Activated CD8-positive, alpha-beta memory T cell treated with anti-CD3 and anti-CD28 coated beads, Interleukin-2, amount 50 U/mL, for 48 hours (primary cell): ENCODE measurements at places on chromosomes 2 and 18.

DNA sequence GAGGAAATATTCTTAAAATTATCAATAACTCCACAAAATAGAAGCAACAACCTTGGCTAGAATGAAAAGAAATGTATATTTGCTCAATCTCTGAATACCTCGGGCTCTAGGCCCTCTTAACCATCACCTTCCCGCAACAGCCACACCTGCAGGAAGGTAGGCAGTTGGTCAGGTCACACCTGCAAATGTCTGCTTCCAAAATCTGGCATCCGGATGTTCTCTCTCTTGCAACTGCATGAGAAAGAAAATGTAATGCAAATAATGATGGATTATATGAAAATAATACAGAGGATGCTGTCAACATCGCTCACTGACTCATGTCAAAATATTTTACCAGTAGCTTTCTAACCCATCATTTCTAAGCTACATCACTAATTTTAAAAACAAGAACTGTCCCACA, 148.3 kb downstream of the SATB2 start:
- DNase-seq = no peak

DNA sequence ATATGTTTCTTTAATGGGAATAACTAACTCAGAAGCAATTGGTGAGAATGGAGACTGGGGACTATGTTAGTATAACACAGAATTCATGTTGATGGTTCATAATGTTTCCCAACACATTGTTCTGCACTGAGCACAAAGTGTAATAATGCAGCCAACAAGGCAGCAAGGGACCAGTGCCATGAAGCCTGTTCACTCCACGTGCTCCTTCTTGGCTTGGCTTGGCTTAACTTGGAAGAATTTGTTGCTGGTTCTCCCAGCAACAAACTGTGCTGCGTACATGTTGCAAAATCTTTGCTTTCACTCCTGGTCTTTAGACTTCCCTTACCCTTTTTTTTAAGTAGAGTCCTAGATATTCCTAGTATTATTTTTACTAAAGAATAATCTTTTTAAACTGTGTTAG, 129.7 kb downstream of the MAP3K20 start:
- DNase-seq = no peak

DNA sequence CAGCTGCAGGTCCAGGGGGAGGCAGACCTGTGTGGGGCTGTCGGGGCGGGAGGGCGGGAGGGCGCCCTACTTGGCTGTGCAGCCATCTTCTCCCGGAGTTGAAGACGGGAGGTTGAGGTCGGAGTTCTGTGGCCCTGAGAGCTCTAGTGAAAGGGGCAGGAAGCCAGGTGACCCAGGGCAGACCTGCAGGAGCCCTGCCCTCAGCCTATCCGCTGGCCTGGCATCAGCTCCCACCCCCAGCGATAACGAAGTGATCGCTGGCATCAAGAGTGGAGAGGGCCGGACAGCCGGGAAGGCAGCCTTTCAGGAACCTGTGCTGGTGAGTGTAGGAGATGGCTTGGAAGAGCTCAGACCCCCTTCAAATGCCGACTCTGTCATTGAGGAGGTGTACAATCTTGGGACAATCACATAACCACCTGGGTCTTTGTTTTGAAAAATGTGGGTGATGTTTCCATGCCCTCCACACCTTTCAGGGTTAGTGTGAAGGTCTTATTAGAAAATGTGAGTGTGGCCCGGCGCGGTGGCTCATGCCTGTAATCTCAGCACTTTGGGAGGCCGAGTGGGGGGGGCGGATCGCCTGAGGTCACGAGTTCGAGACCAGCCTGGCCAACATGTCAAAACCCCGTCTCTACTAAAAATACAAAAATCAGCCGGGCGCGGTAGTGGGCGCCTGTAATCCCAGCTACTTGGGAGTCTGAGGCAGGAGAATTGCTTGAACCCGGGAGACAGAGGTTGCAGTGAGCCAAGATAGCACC, 1.3 kb downstream of the ARHGEF4 start:
- no peak for DNase-seq

- no peak for DNase-seq
Observed at GRCh38 chr2:134639265-134639664, 79.5 kb downstream of the TMEM163 start.

DNA sequence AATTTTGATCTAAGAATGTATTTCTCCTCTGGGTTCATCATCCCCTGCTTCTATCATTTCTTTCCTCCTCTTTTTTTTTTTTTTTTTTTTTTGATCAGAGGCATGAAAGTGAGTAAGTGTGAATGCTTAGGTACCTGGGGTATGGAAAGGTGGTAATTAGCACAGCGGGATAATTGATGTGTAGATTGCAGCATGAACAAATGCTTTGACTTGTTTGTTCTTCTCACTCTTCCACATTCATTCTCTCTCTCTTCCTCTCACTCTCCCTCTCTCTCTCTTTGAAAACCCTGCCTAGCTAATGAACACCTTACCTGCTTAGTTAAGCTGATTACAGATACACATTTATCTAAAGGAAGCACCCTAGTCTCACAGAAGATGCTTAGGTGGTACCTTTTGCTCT, 74.7 kb downstream of the ZEB2 start:
- DNase-seq = no peak

- no peak for DNase-seq
Observed at GRCh38 chr18:59665057-59666006, 31.9 kb downstream of the CCBE1 start.

GRCh38 chr2:94986392-94986963, 39.0 kb upstream of the MAL start:
- DNase-seq = peak; percentile 58

DNA sequence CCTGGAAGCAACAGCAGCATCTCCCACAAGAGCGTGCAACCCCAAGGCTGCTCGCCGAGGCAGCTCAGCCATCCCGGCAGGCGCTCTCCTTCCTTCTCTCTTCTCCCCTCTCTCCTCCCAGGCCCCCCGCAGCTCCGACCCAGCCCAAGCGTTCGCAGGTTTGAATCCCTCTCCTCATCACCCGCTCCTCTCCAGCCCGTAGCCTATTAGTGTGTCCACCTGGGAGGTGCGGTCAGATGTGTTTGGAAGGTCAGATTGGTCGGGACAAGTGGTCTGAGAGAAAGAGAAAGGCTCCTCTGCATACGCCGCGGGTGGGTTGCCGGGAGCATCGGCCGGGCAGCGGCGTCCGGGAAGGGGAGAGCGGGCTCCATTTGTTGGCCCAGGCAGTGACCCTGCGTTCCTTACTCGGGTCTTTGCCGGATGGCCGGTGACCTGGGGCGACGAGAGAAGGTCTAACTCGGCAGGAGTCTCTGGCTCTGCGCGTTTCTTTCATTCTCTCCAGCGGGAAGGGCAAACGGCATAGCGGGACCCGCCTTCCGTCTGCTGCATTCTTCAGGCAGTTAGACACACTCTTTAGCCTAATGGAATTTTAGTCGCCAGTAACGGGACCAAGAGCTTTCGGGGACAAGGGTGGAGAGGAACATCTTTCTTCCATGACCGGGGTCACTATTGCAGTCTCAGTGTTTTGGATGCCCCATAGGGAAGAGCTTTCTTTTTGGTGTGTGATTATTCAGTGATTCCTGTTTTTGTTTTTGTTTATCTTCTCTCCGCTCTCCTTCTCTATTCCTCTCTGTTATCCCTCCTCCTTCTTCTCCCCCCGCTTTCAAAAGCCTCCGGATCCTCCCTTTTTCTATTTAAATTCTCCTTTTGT, 1.1 kb upstream of the TMEFF2 start:
- DNase-seq = peak; percentile 51

GRCh38 chr2:163345795-163346573, 389.8 kb downstream of the FIGN start:
- no peak for DNase-seq

DNA sequence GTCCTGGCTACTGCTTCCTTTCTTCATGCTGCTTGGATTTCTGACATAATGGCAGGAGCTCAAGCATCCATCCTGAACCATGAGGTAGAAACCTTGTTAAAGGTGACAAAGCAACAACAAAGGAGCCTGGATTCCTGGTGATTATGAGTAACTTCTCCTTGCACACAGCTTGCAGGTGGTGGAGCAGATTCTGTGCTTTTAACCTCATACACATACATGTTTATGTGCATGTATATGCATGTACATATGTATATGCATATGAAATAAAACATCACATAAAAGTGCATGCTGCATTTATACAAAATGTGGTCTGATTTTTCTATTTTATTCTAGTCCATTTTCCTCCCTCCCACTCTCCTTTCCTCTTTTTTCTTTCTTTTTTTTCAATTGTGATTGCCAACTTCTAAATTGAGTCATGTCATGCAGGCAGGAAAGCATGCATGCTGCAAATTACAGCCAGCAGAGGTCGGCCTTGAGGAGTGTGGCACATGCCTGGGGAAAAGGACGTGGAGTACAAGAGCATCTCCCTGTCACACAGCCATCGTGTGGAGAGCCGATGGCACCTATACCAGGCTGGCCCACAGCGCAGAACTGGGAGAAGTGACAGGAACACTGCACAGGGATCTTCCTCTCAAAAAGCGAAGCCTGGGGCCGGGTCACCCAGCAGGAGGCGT, 17.9 kb downstream of the LCT start:
- DNase-seq = peak; percentile 74

GRCh38 chr2:156704132-156704531, 268.0 kb downstream of the GPD2 start:
- no peak for DNase-seq

- no peak for DNase-seq
Observed at GRCh38 chr2:101119431-101119830, 31.8 kb downstream of the TBC1D8 start.

- DNase-seq = no peak
Observed at GRCh38 chr18:24364177-24364576, 33.4 kb downstream of the OSBPL1A start.

- DNase-seq = no peak
Observed at GRCh38 chr2:111670776-111671175, 213.2 kb downstream of the ANAPC1 start.

DNA sequence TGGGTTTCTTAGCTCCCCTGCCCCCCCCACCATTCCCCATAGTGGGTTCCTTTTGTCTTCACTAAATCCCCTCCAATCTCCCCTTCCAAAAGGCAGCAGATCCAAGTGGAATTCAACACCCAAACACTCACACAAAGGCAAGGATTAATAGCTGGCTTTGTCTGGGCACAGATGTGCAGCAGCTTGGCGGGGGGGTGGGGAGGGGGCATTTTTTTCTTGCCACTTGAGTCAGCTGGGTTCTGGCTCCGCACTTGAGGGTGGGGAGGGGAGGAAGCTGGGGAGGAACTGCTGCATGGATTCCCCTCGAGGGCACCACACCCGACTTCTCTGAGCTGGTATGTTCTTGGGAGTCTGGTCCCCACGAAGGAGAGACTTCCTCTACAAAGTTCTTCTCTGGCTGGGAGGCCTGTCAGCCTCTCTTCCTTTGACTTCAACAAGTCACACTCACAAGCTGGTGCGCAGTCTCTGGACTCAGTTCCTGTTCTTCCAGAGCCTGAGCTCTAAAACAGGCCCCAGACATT, 36.0 kb downstream of the SERTAD2 start:
- DNase-seq = no peak

DNA sequence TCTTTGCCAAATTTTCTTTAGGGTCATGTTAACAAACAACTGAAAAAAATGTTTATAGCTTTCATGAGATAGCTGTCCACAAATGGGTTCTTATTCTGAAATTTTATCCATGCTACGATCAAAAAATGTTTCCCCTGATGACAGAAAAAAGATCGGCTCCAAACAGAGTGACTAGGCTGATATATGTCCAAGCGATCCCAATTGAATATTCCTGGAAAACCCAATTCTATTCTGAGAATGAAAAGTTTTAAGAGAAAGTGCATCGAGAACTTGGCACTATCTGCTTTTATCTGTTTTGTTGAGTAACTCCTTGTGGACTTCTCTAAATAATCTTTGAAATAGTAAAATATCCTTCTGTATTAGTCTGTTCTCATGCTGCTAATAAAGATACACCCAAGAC, 19.1 kb downstream of the KCNE4 start:
- no peak for DNase-seq

- DNase-seq = no peak
Observed at GRCh38 chr2:28565033-28565432, 69.2 kb downstream of the PLB1 start.

GRCh38 chr18:22831441-22831904, 101.7 kb upstream of the RBBP8 start:
- DNase-seq = no peak

DNA sequence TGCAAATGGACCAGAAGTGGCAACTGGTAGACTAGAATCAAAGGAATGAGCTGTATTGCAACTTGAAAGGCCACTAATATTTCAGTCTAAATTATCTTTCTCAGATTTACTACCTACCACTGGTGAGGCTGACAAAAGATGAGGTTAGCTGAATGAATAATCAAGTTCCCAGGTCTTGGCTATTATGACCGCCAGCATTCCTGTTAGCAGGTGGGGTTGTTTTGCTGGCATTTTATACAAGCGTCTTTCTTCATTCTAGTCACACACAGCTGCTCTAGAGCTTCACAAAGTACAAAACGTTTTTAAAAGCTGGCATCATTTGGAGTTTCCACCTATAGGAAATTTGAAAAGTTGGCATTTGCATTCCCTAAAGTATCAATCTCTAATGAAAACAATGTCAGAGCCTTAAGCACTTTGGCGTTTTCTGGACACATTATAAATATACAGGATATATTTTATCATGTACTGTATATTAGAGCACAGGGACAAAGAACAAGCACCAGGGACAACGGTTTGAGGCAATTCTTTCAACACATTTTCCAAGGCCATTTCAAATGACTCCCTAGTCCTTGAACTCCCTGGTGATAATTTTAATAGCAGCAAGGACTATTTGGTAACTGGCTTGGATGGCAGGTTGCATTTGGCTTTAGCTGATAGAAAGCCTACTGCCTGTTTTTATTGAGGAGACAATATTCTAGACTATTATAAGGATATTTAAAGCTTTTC, 410.2 kb upstream of the CHST9 start:
- DNase-seq = no peak

GRCh38 chr18:44791520-44791919, 110.8 kb downstream of the SETBP1 start:
- DNase-seq = no peak

- no peak for DNase-seq
Observed at GRCh38 chr18:21262979-21263378, 20.9 kb downstream of the GREB1L start.

- no peak for DNase-seq
Observed at GRCh38 chr18:63444580-63444979, 22.3 kb upstream of the VPS4B start.

DNA sequence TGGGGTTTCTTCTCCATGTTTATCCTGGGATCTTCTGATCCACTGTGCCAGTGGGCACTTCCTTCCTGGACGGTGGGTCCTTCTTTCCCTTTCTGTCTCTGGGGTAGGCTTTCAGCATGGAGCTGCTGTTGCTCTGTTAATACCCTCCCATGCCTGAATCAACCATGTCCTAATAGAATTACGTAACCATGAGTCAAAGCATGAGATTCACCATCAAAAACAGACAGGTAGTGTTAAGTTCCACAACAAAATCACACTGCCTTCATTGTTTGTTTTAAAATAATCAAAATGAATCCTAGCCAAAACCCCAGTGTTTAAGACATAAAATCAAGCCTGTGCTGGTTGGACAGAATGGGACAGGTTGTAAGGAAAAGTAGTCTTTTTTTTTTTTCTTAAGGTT, 37.5 kb downstream of the GNAL start:
- DNase-seq = no peak

DNA sequence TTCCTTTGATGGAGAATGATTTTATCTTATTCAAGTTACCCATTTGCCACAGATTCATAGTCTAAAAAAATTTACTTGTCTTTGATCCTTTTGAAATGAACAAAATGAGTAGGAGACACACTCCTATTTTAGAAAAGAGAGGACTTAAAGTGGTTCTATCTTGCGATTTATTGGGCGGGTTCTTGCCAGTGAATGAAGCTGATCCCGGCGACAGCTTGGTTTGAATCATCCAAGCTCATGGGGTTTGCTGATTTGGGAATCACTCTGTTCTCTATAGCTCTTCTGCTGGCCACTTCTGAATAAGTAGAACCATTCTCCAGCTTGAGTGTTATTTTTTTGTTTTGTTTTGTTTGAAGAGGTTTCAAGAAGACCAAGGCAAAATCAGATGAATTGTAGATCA, 25.5 kb upstream of the PPP1CB start:
- no peak for DNase-seq
